Caki2 (cell line): ENCODE measurements at places on chromosomes 4 and X.

DNA sequence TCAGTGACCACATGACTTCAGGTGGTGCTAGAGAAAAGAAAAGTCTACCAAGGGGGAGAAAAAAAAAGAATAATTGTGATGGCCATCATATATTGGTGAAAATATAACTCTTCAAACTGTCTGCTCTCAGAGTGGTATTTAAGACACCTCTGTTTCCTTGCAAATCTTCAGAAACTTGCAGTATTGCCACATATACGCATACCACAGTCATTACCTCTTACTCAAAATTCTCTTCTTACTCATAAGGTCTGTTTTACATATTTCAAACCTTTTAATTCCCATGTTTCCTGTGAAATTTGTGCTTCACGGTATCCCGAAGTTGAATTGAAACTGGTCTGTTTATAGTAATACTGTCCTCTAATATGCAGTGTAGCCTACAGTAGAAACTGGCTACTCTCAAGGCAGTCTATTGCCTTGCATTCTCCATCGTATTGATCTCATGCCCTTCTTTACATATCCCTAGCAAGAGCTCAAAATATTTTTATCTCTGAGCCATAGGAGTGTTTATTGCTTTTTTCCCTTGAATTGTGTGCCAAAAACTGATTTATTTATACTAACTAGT is 34.7 kb upstream of the LHFPL1 start:
- DNase-seq: no peak

DNA sequence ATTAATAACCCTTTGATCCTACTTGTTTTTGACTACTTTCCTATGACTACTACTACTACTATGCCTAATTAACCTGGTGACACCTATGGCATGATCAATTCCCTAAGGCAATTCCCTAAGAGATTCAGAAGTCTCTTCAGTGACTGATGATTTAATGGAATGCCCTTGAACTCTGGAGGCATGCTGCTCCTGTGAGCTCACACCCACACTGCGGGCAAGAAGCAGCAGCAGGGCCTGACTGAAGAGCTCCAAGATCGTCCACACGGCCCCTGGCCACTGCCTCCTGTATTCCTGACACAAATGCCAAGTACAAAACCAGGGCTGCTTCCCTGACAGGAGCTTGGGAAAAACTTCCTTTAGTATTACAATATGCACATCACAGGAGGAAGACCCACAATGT is 74.2 kb upstream of the STS start:
- no peak for DNase-seq

DNA sequence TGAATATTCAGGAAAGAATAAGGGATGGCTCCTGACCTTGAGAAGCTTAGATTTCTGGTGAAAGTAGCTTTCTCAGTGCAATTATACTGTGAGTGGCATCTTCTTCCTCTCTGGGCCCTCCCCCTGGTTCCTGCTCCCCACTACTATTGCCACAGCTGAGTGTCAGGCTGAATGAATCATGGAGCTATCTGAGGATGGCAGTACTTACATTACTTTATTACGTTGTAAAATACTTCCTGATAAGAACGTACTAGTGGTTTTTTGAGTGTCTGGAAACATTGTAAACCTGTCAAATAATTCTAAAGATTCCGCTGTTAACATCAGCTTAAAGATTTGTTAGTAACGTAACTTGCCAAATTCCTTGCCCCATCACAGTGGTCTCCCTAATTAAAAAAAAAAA is 36.2 kb downstream of the ARHGAP10 start:
- DNase-seq: no peak

GRCh38 chr4:123506011-123506695 is 109.6 kb downstream of the SPRY1 start:
- DNase-seq: no peak

GRCh38 chr4:157048248-157048647 is 27.7 kb upstream of the GLRB start:
- DNase-seq: no peak

DNA sequence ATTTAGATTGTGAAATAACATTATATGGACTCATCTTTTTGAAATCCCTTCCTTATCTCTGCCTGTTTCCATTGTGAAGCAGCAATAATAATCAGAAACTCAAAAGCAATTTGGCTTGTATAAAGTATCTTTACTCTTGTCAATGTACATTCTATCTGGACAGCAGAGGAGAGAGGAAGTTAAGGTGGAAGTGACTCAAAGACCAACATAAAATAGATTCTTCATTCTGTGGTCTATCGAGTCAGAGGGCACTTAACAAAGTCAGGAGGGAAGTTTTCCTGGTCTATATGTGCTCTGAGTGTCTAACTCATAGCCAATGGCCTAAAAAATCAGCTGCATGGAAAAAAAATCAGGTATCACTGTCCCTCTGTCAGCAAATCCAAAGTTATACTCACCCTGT is 155.5 kb downstream of the EMCN start:
- no peak for DNase-seq

GRCh38 chr4:99817309-99817890 is 773 bp downstream of the DAPP1 start:
- DNase-seq: no peak
